NCI-H2171 (cell line): ENCODE measurements at places on chromosomes 6 and 20.

DNA sequence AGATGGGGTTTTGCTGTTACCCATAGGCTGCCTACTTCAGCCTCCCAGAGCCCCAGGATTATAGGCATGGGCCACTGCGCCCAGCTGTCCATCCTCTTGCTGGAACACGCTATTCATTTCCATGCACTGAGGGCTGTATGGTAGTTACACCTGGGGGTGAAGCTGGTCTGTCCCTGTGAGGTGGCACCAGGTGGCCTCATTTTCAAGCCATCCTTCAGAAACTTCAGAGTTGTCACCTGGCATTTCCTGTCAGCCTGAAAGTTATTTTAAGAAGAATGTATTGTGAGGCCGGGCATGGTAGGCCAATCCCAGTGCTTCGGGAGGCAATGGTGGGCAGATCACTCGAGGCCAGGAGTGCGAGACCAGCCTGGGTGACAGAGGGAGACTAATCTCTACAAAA lies 147.6 kb downstream of the DTNBP1 start:
- DNase-seq = no peak

DNA sequence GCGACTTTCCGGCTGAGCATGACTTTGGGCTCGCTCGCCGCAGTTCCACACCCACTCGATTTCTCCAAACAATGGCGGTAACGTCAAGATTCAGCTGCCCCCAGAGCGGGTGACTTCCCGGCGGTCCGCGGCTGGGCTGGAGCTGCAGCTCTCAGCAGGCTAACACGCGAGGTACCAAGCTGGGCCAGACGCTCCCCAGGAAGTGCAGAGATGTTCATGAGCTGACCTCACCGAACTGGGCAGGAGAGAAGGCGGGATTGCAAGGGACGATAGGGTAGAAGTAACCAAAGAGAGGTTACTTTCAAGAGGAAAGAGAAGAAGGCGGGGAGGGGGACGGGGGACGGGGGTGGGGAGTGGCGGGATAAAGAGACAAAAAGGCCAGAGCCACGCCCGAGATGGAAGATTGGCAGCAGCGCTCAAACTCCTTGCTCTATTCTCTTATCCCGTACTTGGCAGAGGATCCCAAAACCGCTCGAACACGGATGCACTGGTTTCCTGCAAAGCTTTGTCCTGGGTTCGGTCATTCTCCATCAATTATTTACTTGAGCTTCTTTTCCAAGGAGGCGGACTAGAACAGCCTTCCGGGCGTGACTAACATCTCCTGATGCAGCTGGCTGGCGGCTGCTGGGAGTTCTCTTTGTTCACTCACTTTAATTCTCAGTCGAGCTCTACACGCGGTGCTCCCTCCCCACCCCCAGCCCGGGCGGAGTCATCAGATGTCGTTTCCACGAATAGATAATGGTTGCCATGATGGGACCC lies at the start of gene MTCL3:
Gene MTCL3, minus strand, starts transcription at position 626 of the 759 bp plus-strand sequence.
- peak; percentile 70 for DNase-seq

- DNase-seq = no peak
These were observed at the start of gene CDC40 for GRCh38 chr6:110180228-110181008. CDC40 (plus strand) TSS chr6:110180427; CDS start chr6:110180445, 18 bp downstream.

GRCh38 chr20:4601630-4602296 lies 119.9 kb upstream of the PRND start:
- DNase-seq = no peak

GRCh38 chr6:107816818-107817217 lies 7.3 kb downstream of the SCML4 start:
- DNase-seq = no peak

DNA sequence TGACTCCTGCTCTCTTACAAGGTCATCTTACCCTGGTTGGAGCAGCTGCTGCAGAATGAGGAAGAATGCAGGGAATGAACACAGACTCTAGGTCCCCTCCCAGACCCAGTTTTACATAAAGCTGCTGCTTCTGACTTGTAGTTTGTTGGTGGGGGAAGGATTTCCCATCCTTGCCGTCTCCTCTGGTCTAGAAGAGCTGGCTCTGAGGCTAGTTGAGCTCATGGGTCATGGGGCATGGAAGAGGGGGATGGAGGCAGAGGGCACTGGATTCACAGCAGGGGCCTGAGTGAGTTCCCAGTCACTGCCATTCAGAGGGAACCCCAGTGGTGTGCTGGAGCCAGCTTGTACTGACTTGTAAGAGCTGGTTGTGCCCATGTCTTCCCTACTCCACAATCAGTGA lies 9.2 kb upstream of the GUCA1A start:
- no peak for DNase-seq

GRCh38 chr6:82205930-82206392 lies 41.6 kb downstream of the IBTK start:
- no peak for DNase-seq

GRCh38 chr6:28943557-28944411 lies 20.0 kb upstream of the TRIM27 start:
- DNase-seq = peak; percentile 60

DNA sequence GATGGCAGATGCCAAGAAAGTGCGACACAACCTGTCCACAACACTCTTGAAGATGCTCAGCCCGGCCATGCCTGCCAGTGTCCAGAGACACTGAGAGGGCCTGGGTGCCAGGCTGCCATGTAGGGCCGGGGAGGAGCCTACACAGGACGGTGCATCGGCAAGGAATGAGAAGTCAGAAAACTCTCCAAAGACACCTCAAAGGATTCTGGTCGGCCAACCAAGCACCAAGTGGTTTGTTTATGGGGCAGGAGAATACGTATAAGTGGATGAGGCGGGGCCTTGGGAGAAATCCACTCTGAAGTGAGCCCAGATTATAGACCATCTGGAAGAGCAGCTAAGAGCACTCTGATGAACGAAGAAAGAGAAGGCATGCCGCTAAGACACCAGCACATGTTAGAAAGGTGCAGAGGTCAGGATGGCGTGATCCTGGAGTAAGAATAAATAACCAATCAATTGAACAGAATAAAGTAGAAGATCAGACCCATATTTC lies 120.7 kb upstream of the FOXQ1 start:
- DNase-seq = no peak

DNA sequence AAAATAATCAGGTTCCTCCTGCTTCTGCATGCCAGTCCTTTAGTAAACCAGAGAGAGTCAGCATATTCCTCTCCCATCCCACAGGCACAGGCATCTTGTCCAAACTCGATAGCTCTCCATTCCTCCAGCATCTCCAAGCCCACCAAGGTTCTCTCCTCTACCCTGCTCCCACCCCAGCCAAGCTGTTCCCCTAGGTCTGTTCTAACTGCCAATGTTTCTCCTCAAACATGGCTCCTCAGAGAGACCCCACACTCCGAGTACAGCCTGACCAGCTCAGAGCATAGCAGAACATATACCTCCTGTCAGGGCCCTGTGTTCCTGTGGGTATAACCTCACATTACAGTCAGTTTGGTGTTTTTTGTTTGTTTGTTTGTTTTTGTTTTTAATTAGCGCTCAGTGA lies 177.8 kb downstream of the VEGFA start:
- no peak for DNase-seq

DNA sequence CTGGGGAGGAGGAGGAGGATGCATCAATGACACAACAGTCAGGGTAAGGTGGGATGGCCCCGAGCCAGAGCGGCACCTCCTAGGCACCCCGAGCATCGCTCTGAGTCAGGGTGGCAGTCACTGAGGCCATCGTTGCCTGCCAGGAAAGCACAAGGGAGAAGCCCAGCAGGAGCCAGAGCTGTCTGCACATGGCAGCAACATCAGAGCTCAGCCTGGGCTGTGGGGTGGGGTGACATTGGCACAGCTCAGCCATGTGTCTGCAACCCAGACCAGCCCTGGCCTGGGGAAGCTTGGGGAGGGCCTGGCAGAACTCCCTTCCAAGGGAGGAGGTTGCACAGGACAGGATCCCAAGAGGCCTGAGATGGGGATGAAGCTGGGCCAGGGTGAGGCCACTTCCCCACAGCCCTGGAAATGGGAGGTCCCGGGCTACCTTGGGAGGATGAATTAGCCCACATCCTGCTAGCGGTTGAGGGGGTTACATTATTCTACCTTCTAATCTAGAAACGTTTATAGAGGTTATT lies 255.6 kb downstream of the MAFB start:
- DNase-seq = no peak

- DNase-seq = no peak
These were observed 51.0 kb upstream of the FBXO30 start for GRCh38 chr6:145865595-145865994.

DNA sequence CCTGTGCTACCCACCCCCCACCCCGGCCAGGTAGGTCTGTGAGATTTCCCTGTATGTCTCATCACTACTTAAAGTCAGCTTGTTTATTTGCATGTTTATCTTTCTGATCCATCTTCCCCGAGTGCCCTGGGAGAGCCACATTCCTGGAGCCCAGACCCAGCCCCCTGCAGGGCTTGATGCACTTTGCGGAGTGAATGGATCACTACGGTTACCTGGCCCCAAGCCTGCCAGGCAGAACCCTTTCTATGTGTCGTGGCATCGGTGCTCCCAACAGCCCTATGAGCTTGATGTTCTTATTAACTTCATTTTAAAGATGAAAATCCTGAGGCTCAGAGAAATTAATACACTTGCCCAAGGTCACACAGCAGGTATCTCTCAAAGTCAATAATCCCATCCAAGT lies 13.6 kb upstream of the SLCO4A1 start:
- no peak for DNase-seq

DNA sequence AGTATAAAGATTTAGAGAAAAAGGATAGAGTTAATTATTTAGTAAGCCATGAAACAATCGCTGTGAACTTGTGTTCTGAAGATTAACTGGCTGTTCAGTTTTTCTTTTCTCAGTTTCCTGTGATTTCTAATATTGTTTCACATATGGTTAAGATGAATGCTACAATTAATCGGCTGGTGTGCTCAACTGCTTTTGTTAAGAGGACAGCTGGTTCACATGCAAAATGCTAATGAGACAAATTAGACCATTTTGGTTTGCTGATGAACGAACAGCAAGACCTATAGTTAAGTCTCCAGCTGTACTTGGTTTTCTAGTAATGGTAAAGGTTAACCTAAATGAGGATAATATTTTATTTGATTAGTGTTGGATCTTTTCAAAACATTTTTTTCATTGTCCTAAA lies 10.8 kb upstream of the NHSL1 start:
- peak; percentile 33 for DNase-seq

DNA sequence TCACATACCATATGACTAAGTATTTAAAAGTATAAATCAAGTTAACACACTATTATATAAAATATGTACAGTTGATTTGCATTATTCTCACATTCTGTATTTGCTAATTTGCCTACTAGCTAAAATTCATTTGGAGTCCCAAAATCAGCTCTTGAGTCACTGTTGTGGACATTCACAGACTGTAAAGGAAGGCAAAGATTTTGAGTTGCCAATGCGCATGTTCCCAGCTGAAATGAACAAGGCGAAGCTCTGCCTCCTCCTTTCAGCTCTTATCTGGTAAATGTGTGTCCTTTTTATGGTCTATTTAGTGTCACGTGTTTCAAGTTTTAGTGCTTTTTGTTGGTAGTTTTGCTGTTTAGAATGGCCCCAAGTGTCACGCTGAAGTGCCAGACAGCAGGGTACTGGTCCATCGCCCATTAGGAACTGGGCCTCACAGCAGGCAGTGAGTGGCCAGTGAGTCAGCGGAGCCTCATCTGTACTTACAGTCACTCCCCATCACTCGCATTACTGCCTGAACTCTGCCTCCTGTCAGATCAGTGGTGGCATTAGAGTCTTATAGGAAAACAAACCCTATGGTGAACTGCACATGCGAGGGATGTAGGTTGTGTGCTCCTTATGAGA lies 87.2 kb upstream of the ADTRP start:
- no peak for DNase-seq

- DNase-seq = no peak
These were observed 139.7 kb downstream of the PLCB1 start for GRCh38 chr20:8271727-8272126.

DNA sequence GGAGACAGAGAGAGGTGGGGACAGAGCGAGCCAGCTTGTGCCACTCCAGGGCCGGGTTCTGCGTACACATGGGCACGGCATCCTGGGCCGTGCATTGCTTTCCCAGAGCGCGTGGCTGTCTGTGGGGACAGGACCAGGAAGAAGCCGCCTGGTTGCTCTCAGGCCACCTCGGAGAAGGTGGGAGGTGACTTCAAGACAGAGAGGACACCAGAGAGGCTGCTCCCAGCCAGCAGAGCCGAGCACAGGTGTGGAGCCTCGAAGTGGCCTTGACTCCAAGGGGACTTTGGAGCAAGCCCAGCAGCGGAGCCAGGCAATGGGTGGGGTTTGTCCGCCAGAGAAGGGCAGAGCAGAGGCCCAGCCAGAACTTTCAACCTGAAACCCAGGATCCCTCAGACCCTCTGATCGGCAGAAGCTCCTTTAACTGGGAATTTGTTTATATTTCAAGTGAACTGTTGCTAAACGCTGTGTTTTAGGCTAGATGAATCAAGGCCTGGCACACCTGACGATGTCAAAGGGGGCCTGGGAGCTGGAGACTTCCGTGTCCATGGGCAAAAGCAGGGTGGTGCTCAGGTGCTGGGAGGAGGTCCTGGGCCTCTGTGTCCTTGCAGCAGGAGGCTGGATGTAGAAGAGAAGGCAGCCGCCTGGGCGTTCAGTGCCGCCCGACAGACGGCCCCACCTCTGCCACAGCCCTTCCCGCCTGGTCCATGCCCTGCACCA lies 262.1 kb downstream of the DLL1 start:
- no peak for DNase-seq

GRCh38 chr6:118100717-118101116 lies 193.7 kb downstream of the SLC35F1 start:
- no peak for DNase-seq

GRCh38 chr20:62782149-62782892 lies 14.0 kb upstream of the MRGBP start:
- DNase-seq = no peak

DNA sequence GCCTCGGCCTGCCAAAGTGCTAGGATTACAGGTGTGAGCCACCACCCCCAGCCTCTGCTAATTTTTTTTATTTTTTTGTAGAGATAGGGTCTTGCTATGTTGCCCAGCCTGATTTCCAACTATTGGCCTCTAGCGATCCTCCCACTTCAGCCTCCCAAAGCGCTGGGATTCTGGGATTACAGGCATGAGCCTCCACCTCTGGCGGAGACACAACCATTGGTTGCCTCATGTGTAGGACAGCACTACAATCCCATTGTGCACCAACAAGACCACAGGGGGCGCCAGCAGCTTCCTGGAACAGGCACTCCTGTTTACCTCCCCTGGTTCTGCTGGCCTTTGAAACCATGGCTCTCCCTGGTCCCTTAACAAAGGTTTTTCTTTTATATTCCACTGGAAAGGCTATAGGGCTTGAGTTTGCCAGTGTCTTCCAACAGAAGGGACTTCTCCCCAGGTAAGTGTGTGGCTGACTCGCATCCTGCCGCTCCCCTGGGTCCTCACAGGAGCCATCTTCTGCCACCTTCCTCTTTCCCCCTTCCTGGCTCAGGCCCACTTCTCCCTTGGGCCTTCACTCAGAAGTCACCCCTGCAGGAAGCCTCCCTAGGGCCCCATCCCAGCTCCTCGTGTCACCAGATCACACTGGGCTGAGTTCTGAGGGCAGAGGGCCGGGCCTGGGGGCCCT lies 39.2 kb upstream of the TLDC2 start:
- no peak for DNase-seq

- DNase-seq = no peak
These were observed 46.9 kb upstream of the ENPP5 start for GRCh38 chr6:46217671-46218131.

GRCh38 chr6:17910189-17910588 lies 77.2 kb downstream of the KIF13A start:
- no peak for DNase-seq

- no peak for DNase-seq
These were observed 565.0 kb upstream of the CHD6 start for GRCh38 chr20:42183147-42183546.

GRCh38 chr20:2807019-2807418 lies 6.6 kb upstream of the CPXM1 start:
- DNase-seq = no peak
